ENCODE measurements at places on chromosomes 1 and 21. TPM values are rescaled to one million over a fixed set of nuclear protein-coding genes. Genes with fewer than 3 reads are reported as not detected.

- no peak for DNase-seq
Observed at GRCh38 chr21:42460391-42461184, 35.4 kb downstream of the RSPH1 start.

DNA sequence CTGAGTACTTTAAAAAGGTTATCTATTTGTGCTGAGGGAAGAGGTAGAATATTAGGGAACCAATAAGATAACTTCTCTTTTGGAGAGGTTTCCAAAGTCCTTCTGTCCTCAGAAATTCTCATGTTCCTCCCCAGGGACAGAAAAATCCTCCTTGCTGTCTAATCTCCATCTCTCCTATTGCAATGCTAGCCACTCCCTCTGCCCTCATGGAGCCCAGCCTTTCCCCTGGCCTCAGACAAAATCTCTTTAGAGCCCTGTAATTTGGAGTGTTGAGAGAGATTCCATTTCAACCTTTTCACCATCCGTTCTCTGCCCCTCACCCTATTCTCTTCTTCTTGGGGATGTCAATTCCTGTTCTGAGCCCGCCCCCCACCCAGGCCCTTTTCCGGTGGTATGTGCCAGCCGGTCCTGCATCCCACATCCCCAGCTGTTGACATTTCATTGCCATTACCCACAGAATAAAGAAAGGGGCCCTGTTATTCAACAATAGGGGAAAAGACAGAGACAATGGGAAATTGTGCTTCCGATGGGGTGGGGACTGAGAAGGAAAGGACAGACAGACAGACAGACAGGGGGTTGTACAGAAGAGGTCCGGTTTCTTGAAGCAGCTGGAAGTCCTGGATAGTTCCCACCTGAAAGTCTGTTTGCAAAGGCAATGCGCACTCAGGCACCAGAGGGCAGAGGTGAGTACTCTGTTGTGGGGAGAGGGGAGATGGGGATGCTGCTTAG is at the start of gene HAPLN2:
HAPLN2 (plus strand) TSS at position 563 of the 729 bp plus-strand sequence. CDS start 4,076 bp downstream, outside the sequence.
- peak; percentile 35 for DNase-seq

Gene SMCP
- total RNA-seq, result not detected

Gene UQCRH
- total RNA-seq, result 145 TPM

- DNase-seq, result no peak
Observed at GRCh38 chr1:217953922-217954321, 322.8 kb downstream of the SPATA17 start.

DNA sequence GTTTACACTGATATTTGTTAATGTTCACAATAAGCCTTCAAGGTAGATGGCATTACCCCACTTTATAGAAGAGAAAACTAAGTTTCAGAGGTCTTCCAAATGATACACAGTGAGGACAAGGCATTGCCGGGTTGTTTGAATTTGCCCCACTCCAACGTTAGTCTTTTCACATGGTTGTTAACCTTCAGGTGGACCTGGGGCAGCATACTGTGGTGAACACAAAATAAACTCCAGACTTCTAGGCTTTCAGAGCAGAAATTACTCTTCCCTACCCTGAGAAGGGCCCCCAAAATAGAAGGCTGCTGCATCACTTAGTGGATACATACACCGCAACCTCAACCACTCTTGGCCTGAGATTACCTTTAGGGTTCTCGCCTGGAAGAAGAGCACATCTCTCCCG is 3.4 kb upstream of the KHDRBS1 start:
- no peak for DNase-seq

Gene AIM2
- total RNA-seq, result 3.0 TPM

DNA sequence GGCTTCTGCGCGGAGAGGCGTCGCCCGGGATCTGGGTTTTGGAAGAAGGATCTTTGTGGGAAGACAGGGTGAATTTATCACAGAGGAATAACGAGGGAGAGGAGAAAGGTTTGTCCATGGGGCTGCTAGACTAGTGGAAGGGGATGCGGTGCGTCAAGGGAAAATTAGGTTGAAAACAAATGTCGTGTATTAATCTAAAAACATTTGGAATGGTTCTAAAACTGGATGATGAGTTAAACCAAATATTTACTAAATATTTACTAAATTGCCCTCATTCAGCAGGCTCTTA is 647 bp downstream of the RO60 start:
- no peak for DNase-seq

Gene RAB42
- total RNA-seq, result 5.5 TPM

GRCh38 chr21:45945066-45945867 is 36.3 kb upstream of the COL6A1 start:
- no peak for DNase-seq

- no peak for DNase-seq
Observed at GRCh38 chr1:59020151-59020997, 236.5 kb upstream of the JUN start.

Gene RRP1B
- total RNA-seq, result 18.4 TPM

Gene DPT
- 44.7 TPM for total RNA-seq

DNA sequence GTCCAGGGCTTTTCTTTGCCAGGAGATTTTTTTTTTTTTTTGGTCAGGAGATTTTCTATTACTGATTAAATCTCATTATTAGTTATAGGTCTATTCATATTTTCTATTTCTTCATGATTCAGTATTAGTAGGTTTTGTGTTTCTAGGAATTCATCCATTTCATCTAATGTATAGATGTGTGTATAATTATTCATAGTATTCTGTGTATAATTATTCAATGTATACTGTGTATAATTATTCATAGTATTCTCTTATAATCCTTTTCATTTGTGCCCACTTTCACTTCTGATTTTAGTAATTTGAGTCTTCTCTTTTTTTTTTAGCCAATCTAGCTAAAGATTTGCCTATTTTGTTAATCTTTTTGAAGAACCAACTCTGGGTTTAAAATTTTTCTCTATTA is 12.3 kb upstream of the PNRC2 start:
- no peak for DNase-seq

DNA sequence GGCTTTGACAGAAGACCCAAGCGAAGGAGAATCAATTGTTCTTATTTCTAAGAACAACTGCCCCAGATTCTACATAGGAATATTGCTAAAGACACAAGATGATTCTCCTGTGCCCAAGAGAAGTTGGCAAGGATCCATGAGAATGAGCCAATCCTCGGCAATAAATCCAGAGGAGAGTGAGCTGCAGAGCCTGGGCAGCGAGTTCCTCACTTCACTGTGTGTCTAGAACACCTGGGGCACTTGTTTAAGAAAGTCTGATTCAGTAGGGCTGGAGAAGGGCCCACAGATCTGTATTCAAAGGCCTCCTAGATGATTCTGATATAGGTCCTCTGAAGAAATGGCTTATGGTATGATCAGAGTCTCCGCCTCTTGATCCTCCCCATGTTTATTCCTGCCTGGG is 31.8 kb downstream of the GADD45A start:
- DNase-seq, result no peak

Gene ANGPTL1
- 9.3 TPM for total RNA-seq

DNA sequence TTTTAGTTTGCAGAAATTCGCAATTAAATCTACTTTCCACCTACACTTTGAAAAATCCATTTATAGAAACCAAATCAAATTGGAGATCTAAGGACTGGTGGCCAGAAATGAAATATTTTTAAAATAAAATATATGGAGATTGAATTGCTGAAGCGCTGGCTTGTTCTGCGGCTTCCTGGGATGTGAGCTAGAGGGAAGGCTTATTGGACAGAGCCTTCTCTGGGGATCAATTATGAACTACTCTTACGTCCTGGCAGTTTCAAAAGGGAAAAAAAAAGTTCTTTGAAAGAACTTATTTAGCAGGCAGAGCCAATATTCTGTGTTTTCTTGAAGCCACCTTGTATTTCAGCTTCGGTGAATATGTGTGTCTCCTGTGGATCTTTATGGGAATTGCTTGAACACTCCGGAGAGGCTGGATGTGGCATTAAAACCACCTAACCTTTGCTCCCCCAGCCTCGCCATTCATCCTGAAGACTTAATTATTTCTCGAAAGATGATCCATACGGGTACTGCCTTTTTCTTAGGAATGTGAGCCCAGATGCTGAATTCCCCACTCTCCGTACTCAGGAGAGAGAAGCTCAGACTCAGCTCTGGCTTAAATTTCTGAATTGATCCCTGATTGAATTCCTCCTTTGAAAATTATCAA is 478.9 kb upstream of the VAMP3 start:
- DNase-seq, result no peak

GRCh38 chr21:37862536-37862935 is 53.7 kb downstream of the KCNJ6 start:
- no peak for DNase-seq

Gene LRRC38
- 0.17 TPM for total RNA-seq

GRCh38 chr1:55813618-55814017 is 598.5 kb upstream of the USP24 start:
- no peak for DNase-seq

DNA sequence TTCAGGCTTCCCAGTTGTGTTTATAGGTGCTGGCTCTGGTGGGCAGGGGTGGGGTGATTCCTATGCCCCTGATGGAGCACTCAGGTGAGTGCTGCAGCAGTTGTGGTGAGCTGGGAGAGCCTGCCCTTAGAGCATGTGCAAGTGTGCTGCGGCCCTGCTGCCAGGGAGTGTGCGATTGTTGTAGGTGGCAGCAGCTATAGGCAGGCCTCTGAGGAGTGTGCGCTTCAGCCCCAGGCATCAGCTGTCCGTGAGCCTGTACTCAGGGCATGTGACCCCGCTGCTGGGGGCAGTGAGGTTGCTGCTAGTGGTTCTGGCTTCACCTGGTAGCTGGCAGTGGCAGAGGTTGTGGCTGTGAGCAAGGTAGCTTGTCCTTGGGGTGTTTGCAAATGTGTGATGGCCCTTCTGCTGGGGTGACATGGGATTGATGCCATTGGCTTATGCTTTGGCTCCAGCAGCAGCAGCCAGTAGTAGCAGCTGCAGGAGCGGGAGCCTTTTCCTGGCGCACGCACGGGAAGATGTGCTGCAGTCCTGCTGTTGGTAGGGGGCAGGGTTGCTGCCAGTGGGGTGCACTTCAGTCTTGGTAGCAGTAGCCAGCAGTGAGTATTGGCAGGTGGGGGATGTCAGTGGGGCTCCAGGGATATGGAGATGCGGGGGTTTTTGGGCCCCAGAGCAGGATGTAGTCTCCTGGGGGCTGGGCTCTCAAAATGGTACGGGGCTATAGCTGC is 37.7 kb downstream of the SYCP1 start:
- DNase-seq, result no peak

Gene OR10J1
- total RNA-seq, result not detected

Gene ADAMTS5
- 3.2 TPM for total RNA-seq

DNA sequence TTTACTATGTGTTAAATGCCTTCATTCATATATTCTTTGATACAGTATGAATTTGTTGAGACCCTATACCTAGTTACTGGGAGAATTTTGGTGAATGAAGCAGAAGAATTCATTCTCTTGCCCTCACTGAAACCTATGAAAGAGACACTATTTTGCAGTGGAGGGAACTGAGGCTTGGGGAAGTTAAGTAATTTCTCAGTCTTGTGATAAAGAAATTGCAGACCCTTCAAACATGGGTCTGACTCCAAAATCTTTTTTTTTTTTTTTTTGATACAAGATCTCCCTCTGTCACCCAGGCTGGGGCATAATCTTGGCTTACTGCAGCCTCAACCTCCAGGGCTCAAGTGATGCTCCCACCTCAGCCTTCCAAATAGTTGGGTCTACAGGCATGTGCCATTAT is 132.1 kb downstream of the DNM3 start:
- no peak for DNase-seq

- no peak for DNase-seq
Observed at GRCh38 chr1:24939040-24939674, 9.1 kb upstream of the RUNX3 start.

Gene GBP2
- total RNA-seq, result 40.8 TPM

- peak; percentile 83 for DNase-seq
Observed at GRCh38 chr1:55039342-55040082, at the start of gene PCSK9. Gene PCSK9 (plus strand): TSS chr1:55039548. CDS start chr1:55039838, 290 bp downstream.

GRCh38 chr1:220137019-220137786 is 43.3 kb downstream of the IARS2 start:
- no peak for DNase-seq

GRCh38 chr21:44986471-44987291 is 46.9 kb downstream of the SLX9 start:
- peak; percentile 63 for DNase-seq

DNA sequence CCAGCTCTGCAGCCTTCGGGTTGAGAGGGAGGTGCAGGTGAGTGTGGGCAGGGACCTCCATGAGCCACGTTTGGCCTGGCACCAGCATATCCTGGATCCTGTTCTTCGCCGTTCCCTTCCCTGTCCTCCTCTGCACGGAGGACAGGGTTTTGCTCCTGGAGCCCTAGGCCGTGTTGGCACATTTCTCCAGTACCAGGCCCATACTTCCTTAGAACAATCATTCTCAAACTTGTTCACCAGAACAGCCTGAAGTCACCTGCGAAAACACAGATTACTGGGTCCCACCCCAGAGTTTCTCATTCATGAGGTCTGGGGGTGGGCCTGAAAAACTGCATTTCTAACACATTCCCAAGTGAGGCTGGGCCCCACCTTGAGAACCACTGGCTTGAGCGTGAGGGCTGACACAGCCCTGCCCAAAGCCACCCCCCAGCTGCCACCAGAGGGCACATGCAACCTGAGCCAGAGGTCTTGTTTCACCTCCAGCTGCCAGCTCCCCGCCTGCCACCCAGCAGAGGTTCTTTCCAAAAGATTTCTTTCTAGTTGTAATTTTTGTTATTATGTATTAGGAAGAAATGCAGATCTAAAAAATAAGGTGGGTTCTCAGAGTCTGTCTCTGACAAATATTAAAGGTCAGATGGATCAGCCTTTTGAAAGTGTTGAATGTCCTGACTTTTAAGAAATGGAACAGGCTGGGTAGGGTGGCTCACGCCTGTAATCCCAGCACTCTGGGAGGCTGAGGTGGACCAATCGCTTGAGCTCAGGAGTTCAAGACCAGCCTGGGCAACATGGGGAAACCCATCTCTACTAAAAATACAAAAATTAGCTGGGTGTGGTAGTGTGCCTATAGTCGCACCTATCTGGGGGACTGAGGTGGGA is 39.6 kb upstream of the LDLRAP1 start:
- peak; percentile 86 for DNase-seq

Gene DDX59
- total RNA-seq, result 14.9 TPM

Gene PRDM15
- 7.4 TPM for total RNA-seq

GRCh38 chr1:224168859-224169380 is 14.1 kb upstream of the DEGS1 start:
- DNase-seq, result no peak

GRCh38 chr21:15793550-15794235 is 63.9 kb downstream of the USP25 start:
- DNase-seq, result no peak

Gene GJB5
- not detected for total RNA-seq

Measured in upper lobe of right lung (tissue), 1 donor.